ENCODE measurements at places on chromosomes 2 and 18. TPM values are rescaled to one million over a fixed set of nuclear protein-coding genes. Genes with fewer than 3 reads are reported as not detected.
A peak's percentile ranks its signal among the peaks of the same experiment; 100 is the strongest.

GRCh38 chr2:190052307-190052706 is 10.2 kb downstream of the MSTN start:
- no peak for DNase-seq

GRCh38 chr2:214574084-214574781 is 163.4 kb downstream of the VWC2L start:
- DNase-seq: no peak

LRP2 gene
- not detected for total RNA-seq

DNA sequence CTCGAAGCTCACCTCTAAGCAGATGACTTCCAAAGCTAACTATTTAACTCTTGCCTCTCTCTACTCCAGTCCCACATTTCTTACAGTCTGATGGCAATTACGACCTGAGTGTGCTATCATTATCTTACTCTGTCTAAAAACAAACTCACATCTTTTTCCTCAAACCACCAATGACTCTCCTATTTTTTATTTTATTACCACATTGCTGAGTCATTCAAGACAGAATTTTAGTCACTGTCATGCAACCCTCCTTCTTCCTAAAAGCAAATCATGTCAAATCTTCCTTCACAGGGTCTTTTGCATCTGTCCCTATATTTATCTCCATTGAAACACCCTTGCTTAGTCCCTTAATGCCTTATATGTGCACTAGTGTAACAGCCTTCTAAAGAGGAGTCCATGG is 34.6 kb upstream of the C2orf15 start:
- DNase-seq: peak; percentile 30
